ENCODE measurements at places on chromosomes 5 and 9.

DNA sequence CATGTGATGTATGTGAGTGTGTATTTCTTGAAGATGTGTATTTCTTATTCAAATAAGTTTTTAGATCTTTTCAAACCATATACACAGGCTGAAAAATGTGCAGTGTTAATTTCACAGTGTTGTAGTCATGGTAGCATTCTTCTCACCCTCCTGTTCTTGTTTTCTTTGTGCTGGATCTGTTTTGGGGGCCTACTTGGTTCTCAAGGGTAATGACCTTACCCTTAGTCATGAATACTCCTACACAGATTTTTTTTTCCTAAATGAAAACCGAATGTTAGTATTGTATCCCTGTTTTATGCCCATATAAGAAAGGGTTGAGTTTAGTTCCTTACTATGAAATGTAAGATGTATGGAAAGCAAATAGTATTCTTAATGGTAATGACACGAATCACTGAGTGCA is 88.0 kb downstream of the SLC44A1 start:
- no peak for DNase-seq

DNA sequence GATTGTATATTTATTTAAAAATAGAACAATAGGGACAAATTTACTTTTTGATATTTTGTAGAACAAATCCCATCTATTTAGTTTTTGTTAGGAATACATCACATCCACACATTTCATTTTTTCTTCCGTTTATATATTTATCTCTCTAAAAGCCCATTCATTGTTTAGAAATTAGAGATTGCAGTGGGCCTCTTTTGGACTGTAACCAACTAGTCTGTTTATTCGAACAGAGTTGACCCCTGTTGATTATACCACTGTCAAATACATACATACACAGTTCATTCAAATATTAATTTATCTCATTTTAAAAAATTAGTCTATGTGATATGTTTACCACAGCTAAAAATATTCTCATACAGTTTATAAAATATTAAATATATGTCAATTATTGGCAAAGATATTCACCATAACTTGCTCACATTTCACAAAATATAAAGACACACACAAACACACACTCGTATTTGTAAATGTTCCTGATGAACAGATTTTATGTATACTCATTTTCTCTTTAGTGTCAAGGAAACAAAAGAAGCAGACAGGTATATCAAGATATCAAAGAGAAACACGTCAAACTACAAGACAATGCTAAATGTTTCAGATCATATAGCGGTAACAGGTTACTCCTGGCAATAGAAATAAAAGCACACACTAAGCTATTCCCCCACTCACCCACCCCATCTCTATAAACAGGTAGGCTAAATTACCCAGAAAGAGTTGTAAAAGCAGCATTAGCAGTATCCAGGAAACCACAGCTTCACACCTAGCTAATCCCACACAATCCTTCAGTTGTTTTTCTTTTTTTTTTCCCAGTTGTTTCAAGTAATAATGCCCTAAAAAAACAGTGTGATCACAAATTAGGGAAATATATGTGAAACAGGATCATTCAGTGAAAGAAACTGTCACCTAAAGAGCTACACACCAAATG is 283.9 kb downstream of the ADAMTS6 start:
- DNase-seq = no peak

- DNase-seq = no peak
Measured at GRCh38 chr5:137191179-137191578, 307.9 kb downstream of the SPOCK1 start.

DNA sequence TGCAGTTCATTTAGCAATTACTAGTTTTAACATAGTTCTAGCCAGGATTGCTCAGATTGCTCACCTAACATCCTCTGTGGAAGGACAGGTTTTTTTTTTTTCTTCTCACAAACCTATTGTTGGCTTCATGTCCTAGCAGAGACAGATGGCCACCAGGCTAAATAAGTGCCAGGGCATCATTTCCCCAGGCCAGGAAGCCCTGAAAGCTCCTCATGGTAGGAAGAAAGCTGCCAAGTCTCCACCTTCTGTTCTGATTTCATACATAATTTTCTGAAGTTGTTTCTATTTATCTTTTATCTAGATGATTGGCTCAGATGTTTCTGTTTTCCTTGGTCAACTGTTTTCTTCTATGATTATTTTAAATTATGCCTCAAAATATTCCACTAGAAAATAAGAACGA is 31.0 kb downstream of the EFCAB9 start:
- no peak for DNase-seq

GRCh38 chr5:131541762-131542161 is 93.3 kb downstream of the RAPGEF6 start:
- DNase-seq = no peak

GRCh38 chr9:100104314-100104713 is 5.3 kb downstream of the INVS start:
- no peak for DNase-seq

GRCh38 chr5:1172670-1173404 is 28.6 kb upstream of the SLC6A19 start:
- DNase-seq = no peak

DNA sequence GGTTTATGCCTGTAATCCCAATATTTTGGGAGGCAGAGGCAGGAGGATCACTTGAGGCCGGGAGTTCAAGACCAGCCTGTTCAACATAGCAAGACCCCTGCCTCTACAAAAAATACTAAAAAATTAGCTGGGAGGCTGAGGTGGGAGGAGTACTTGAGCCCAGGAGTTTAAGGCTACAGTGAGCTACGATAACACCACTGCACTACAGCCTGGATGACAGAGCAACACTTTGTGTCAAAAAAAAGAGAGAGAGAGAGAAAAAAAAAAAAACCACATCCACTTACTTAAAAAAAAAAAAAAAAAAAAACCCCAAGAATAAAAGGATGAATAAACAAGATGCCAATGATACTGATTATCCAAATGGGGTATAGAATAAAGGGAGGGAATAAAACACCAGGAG is 14.4 kb downstream of the CARNMT1 start:
- DNase-seq = no peak

DNA sequence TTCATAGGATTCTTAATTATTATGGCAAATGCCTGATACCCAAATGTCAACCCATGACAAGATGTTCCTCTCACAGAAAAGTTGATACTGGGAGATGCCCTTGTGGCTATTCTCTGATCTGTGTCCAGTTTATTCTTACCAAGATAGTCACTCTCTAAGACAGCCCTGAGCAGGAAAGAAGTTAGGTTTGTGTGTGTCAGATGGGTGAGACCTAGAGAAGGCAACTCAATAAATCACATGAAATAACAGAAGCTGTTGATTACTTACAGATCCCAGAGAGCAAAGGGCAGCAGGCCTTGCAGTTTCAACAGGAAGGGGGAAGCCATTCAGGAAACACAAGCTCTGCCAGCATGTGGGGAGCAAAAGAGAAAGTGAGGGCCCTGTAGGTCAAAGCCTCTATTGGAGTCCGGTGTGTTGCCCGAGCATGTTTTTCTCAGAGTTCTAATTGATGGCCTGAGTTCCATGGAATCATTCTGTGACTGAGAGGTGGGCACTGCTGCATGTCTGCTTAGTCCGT is 1193.7 kb upstream of the CDH18 start:
- DNase-seq = no peak

GRCh38 chr9:75483636-75484035 is 395.3 kb downstream of the OSTF1 start:
- no peak for DNase-seq

DNA sequence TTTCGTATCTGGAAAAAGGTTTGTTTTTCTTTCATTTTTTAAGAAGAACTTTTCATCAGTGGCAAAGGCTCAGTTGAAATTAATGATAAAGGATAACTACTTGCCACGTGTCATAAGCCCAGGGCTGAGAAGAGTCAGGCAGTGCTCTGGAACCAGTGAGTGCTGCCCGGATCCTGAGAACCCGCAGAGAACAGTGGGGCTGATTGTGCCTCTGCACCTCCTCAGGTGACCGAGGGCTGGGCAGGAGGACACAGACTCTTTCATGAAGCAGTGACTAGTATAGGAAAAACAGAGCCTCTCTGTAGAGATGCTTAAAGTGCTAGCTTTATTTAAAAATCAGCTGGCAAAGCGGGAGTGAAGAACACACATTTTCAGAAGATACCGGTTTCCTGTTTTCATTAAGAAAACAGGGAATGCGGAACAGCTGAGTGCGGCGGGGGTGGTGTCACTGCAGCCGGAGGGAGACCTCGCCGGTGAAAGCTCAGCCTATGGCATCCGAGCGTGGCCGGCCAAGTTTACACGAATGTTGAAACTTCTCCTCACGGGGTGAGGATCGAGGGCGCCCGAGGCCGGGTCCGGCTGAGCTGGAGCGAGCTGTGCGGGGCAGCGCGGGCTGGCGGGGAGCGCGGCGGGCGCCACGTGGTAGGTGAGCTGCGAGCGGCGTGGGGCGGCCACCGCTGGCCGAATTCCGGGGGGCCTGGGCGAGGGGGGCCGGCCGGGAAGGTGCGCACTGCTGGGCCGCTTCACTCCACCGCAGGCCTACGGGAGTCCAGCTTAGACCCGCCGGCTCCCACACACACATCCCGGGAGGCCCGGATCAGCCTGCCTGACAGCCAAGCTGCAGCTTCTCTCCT is 134.7 kb upstream of the DMRT1 start:
- no peak for DNase-seq

DNA sequence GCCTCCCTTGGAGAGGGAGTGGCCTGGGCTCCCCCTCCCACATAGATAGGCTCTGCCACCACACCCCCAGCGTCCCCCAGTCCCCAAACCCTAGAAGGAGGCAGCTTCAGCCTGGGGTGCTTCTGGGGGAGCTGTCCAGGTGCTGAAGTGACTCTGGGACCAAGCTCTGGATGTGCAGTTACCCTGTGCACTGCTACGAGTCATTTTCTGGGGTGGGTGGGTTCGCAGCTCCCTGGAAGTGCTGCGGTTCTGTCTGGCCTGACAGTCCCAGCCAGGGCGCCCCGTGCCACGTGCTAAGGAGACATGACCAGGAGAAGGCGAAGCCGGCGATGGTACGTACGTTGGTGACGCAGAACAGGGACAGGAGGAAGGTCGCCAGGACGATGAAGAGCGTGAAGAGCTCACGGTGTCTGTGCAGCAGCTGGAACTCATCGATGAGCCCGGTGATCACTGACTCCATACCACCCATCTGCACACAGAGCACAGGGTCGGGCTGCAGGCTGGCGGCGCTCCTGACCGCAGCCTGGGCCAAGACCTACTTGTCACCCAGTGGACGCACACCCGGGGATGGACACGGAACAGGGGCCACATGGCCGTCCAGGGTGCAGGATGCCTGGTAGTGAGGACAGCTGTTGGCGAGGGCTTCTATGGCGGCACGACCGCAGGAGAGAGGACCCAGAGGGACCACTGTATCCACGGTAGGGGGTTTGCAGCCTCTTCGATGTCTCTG is 35.7 kb downstream of the SLC6A3 start:
- DNase-seq = no peak

- DNase-seq = no peak
Measured at GRCh38 chr9:69593301-69593700, 78.9 kb downstream of the APBA1 start.

DNA sequence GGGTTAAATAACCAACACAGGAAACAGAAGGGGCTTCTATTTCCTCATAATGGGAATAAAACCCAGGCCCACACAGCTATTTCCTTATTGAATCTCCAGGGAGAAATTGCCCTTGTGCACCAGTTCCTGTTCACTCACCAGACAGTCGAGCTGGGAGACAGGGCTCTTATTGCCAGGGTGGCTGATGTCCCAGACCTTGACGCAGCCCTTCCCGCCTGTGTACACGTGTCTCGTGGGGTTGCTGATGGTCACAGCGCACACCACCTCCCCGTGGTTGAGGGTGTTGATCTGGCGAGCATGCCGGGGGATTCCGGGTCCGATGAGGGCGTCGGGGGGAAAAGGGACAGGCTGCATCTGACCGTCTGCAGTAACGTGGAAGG is 96.5 kb downstream of the TLE1 start:
- no peak for DNase-seq

- DNase-seq = no peak
Measured at GRCh38 chr5:66617991-66618768, 22.0 kb downstream of the MAST4 start.

DNA sequence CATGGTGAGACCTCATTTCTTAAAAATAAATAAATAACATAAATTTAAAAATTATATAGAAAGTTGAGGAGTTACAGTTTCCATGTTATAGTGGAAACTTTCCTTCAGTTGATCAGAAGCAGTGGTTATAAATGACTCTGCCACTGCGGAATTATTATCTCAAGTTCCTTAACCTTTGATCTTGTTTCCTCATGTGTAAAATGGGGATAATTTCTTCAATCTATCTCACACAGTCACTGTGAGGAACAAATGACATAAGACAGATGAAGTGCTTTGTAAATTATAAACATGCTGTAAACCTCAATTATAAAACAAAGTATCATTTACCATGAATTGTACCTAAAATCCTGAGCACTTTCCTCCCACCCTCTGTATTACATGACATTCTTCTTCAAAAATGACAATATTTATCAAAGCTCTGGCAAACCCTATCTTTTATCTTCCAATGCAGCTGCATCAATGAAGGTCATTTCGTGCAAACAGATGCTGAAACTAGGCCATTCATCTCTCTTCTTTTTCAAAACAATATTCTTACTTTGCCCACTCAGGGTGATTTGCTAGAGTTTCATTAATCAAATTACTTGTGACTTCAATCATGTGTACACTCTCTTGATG is 46.8 kb downstream of the TMEM245 start:
- no peak for DNase-seq

GRCh38 chr9:136840877-136841645 is 1.2 kb upstream of the AJM1 start:
- peak; percentile 82 for DNase-seq

DNA sequence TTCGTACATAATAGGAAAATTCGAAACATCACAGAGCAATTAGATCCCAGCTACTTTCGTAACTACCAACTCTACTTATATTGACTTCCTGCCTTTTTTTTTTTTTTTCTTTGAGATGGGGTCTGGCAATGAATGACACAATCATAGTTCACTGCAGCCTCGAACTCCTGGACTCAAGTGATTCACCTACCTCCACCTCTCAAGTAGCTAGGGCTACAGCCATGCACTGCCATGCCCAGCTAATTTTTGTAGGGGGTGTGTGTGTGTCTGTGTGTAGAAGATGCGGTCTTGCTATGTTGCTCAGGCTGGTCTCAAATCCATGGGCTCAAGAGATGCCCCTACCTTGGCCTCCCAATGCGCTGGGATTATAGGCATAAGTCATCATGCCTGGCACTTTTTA is 5.8 kb upstream of the PAIP2 start:
- no peak for DNase-seq

DNA sequence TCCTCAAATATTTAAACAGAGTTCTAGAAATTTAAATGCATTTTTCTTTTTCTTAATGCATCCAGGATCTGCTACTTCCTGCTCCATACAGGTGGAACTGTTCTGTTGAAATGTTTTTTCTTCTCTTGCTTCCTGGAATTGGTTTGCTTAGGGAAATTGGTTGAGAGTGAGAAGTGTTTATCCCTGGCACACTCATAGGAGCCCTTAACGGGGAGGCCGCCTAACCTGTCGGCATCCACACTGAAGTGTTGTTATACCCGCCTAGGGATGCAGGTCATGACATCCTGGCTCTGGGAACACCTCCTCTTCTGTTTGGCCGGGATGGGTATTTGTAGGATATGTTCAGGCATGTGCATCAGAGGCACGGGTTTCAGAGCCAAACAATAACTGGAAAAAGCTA is 239.7 kb downstream of the GADD45G start:
- DNase-seq = no peak
